Stimulated activated CD8-positive, alpha-beta memory T cell treated with anti-CD3 and anti-CD28 coated beads, Interleukin-4, amount 100 ng/mL, for 1 hour (primary cell): ENCODE measurements at places on chromosomes 11 and 22.

DNA sequence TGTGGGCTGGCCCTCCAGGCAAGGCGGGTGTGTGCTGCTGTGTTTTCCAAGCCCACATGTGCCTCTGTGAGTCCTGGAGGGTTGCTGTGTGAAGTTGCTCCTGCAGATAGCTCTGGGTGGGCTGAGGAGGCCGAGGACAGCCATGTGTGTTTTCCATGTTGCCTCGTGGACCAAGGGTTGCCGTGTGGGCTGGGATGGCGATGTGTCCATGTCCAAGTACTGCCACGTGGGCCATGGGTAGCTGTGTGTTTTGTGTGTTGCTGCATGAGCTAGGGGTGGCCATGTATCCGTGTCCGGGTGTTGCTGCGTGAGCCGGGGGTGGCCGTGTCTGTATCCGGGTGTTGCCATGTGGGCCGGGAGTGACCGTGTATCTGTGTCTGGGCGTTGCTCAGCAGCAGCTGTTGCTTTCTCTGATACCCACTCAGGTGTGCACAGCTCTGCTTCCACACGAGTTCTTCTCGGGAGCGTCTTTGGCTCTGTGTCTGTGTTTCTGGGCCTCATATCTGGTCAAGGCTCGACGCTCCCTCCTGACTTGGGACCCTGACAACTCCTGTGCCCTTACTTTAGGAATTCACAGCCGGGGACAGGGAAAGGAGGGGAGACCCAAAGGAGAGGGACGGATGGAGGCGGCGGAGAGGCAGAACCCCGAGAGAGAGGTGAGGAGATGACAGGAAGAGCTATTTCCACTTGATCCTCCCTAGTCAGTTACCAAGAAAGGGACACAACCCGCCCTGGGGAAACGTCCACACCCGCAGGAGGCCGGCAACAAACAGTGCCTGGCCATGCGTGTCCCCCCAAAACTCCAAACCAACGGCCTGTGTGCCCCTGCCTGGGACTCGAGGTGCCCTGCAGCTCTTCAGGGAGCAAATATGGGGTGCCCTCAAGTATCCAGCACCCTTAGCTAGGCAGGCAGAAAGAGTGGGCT is 83.1 kb downstream of the PHF21B start:
- DNase-seq = no peak

DNA sequence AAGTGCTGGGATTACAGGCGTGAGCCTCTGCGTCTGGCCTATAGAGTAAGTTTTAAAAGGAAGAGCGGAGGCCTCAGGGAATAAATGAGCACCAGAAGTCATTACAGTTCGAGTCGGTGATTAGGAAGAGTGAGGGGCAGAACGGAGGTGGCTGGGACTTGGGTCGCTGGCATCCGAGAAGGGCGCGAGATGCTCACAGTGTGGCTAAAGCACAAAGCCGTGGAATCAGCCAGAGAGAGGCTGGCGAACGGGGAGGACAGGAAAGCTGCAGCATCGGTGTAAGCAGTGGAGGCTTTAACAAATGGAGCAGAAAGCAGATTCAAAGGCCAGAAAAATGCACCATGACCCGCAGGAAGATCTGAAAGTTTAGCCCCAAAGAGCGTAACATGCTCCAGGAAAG is 2.7 kb upstream of the KRTAP5-4 start:
- no peak for DNase-seq

DNA sequence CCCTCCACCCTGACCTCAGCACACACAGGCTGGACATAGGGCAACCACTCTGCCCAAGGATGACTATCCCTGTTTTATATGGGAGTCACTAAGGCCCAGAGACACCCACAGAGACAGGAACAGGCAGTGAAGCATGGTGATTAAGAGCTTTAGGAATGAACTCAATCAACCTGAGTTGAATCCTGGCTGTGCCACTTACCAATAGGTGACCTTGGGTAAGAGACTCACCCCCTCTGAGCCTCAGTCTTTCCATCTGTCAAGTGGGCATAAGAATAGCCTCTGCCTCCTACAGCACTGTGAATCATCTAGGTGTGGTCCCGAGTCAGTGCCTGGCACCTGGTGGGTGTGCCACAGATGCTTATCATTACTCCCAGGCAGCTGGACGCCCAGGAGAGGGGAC is 6.8 kb downstream of the CRYBB1 start:
- DNase-seq = no peak

DNA sequence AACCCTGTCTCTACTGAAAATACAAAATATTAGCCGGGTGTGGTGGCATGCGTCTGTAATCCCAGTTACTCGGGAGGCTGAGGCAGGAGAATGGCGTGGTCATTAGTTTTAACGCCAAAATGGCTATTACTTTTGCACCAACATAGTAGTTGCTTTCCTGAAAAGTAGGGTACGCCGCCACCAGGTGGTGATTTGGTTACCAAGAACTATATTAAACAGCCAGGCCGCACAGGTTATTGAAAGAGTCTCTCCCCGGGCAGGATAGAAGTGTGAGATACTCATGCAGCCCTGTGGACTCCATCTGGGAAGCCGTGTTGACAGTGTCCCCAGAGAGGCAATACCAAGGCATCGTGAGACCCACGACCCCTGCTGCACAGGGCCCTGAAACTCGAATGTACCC is 24.6 kb upstream of the LRRC32 start:
- DNase-seq = no peak

DNA sequence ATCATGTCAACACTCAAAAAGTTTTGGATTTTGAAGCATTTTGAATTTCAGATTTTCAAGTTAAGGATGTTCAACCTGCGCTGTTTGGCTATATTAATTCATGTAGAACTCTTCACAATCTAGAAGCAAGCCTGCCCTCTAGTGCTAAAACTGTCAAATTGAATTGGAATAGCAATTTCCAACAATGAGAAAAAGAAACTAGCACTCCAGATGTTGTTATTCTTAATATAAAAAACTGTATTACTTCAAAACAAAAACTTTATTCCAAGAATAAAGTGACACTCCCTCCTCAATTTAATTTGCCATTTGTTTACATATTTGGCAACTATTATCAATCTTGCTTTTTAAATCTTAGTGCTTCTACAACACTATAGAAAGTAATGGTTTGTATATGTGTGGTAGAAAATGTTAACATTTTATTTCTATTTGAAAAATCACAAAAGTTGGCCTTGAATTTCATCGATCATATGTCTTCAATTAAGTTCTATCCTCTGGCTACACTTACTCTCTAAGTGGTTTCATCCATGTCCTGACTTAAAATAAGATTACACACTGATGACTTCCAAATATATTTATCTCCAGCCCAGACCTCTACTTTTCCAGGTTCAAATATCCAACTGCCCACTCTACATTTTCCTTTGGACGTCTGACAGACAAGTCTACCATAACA is 36.6 kb downstream of the DCUN1D5 start:
- no peak for DNase-seq

DNA sequence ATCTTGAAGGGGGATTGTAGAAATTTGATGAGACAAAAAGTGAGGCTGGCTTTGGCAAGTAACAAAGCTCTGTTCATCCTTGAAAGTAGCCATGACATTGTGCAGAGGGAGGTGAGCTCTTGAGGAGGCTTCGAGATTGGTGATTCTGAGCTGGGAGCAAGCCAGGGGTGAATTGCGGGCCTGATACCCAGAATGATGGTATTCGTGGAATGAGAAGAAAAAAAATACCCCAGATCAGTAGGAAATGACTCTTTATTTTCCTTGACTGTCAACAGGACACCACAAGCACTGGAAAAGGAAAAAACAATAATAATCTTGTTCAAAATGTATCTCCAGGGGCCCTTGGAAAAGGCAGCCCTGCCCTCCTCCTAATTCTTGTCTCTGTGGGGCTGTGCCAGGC is 62.7 kb downstream of the TSPAN18 start:
- no peak for DNase-seq

GRCh38 chr22:22973336-22973735 is 85.7 kb downstream of the IGLL5 start:
- DNase-seq = no peak

DNA sequence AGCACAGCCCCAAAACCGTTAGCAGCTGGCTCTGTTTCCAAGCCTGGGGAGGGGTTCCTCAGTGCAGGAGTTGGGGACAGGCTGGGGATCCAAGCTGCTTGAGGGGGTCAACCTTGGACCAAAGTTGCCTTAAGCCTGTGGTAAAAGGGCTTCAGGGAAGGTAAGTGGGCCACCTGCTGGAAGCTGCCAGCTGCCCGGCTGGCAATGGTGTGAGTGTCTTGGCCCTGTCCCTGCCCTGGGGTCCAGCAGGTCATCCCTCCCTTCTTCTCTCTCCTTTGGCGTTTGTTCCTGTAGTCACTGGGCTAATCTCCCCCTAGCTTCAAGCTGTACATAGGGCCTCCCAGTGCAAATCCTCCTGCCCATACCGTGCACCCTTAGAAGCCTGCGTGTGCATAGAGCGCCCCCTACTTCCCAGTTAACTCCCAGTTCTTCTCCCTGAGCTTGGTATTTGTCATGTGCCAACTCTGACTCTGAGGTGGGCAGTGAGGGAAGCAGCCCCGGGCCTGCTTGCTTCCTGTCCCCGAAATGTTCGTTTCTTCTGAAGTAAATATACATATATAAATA is 4.4 kb downstream of the TMEM258 start:
- DNase-seq = no peak

- DNase-seq = no peak
Observed at GRCh38 chr11:94932503-94932902, 40.9 kb downstream of the CWC15 start.

- DNase-seq = no peak
Observed at GRCh38 chr11:11848891-11849746, 7.3 kb downstream of the USP47 start.

GRCh38 chr11:32382339-32383049 is 52.8 kb downstream of the WT1 start:
- DNase-seq = no peak

- no peak for DNase-seq
Observed at GRCh38 chr11:59009661-59010060, 70.4 kb downstream of the GLYATL1 start.

DNA sequence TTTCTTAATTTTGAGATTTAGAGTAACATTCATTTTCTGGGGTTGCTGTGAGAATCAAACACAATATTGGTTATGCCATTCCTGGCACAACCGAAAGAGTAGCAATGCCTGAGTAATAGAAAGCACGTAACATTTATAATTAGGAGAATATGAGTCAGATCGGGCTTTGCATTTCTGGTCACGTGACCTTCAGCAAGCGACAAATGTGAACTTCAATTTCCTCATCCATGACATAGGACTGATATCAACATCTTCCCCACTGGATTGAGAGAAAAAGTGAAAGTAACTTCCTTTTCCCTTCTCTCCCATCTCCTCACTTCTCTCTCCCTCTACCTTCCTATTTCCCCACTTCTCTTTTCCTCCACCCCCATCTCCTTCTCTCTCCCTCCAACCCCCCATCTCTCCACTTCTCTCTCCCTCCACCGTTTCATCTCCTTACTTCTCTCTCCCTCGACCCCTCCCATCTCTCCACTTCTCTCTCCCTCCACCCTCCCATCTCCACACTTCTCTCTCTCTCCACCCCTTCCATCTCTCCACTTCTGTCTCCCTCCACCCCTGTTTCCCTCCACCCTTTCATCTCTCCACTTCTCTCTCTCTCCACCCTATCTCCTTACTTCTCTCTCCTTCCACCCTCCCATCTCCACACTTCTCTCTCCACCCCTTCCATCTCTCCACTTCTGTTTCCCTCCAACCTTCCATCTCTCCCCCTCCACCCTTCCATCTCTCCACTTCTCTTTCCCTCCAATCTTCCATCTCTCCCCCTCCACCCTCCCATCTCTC is 33.5 kb upstream of the CAT start:
- no peak for DNase-seq

- DNase-seq = no peak
Observed at GRCh38 chr11:79796704-79797103, 355.9 kb upstream of the TENM4 start.

- DNase-seq = no peak
Observed at GRCh38 chr22:26259510-26259909, 90.2 kb downstream of the SEZ6L start.

DNA sequence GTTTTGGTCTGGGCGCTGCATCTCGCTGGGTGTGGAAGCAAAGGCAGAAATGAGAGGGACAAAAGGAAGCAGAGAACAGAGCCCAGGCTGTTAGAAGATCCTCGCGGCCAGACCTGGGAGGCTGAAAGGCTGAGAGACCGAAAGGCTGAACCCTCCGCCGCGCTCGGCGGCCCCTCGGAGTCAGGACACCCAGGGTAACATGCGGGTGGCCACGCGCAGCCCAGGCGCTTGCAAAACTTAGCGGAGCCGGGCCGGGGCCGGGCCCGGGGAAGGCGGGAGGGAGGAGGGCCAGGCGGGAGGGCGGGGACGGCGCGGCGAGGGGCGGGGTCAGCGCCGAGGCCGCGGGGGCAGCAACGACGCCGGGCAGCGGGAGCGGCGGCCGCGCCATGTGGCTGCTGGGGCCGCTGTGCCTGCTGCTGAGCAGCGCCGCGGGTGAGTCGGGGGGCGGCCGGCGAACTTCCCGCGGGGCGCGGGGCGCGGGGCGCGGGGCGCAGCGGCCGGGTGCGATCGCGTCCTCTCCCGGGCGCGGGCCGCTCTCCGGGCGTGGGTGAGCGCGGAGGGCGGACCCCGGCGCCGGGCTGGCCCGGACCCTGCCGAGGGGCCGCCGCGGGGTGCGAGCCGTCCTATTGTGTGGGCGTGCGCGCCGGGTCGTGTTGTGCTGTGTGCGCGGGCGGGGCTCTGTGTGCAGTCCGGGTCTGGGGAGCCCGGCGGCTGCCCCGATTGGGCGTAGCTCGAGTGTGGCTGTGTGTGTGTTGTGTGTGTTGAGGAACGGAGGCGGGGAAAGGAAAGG is at the start of gene LDLRAD3:
LDLRAD3 (plus strand) TSS at position 350 of the 790 bp plus-strand sequence; CDS start at position 387, 37 bp downstream.
- DNase-seq = no peak

- DNase-seq = no peak
Observed at GRCh38 chr11:96335388-96335787, 7.6 kb downstream of the MAML2 start.

DNA sequence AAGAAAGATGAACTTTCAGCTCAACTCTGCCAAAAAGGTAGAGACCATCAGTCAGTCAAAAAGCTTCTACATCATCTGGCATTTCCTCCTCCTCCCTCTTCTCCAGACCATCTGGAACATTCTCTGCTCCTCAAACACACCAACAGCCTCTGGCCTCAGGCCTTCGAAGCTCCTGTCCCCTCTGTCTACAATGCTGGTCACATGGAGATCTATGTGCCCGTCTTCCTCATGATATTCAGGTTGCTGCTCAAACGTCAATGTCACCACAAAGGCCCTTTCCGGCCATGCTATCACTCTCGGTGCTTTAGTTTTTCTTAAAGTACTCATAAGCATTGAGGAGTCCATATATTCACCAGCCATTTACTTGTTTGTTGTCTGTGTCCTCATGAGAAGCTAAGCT is 146.2 kb downstream of the SPATA19 start:
- no peak for DNase-seq
